Stimulated activated CD8-positive, alpha-beta memory T cell treated with anti-CD3 and anti-CD28 coated beads, Interleukin-4, amount 100 ng/mL, for 4 hours (primary cell): ENCODE measurements at places on chromosomes 2 and 18.

DNA sequence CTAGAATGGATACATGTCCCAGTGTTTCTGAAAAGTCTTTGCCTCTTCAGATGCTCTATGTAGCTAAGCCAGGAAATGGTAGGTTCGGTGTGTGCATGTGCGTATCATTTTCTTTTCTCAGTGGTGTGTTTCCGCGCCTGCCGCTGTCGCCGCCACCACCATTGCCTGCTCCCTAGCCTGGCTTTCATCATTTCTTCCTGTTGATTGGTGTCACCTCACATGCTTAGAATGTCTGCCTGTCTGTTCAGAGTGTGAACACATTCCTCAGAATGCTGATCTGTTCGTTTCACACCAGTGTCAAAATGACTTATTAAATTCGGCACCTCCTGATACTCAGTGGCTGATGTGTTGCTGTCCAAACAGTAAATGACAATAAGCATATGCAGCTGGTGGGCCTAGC, 255.2 kb upstream of the SPRED2 start:
- DNase-seq, result no peak

- no peak for DNase-seq
These were observed 141.9 kb downstream of the SLC4A3 start for GRCh38 chr2:219769090-219769910.

DNA sequence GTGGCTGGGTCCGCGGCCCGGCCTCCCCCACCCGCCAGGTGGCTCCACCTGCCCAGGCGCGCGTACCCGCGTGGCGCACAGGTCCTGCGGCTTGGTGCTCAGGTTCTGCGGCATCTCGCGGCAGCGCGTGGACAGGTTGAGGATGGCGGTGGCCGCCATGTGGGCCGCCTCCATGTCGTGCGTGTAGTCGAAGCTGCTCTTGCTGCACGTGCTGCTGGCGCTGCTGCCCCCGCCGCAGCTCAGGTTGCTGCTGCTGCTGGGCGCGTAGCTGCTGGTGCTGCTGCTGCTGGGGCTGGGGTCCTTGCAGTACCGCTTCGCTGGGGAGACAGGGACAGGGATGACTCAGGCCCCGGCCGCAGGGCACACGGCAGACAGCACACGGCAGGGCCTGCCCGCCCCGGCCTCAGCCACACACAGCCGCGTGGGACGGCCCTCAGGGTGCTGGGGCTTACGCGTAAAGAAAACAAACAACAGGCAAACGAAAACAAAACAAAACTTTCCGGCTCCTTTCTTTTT, 147.7 kb upstream of the PXDN start:
- DNase-seq, result no peak

- no peak for DNase-seq
These were observed 75.2 kb upstream of the CD302 start for GRCh38 chr2:159873258-159873657.

GRCh38 chr2:155250800-155251199, 552.3 kb downstream of the KCNJ3 start:
- no peak for DNase-seq

GRCh38 chr2:102619414-102620319, at the start of gene SLC9A2:
SLC9A2 (plus strand) TSS chr2:102619553; CDS start chr2:102619849, 296 bp downstream.
- DNase-seq, result no peak

GRCh38 chr2:109516445-109517117, 97.2 kb downstream of the SEPTIN10 start:
- DNase-seq, result no peak

- no peak for DNase-seq
These were observed 474.2 kb downstream of the PIK3C3 start for GRCh38 chr18:42429196-42429595.

GRCh38 chr2:108139521-108139920, 100.2 kb upstream of the SULT1C3 start:
- DNase-seq, result no peak

- DNase-seq, result no peak
These were observed 25.3 kb downstream of the INPP4A start for GRCh38 chr2:98469862-98470544.

DNA sequence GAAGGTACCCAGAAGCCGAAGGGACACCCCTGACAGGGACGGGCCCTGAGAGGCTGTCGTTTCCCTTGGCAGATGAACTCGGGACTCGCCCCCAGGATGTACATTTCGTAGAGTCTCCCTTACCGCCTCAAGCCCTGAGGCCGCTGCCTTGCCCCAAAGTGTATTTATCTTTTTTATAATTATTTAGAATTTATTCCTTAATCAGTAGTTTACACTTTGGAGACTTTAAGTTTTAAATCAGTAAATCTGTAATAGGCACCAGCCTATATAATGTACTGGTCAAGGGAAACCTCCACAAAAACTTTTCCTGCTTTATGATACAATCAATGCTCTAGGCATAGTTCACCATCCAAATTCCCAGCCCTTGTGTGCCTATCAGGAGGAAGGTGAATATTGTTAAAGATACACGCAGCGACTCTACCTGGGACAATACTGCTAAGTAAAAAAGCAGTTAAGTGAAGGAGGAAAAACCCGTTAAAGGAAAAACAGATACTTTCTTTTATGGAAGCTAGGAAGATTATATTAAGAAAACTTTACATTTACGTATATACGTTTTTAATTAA, 848 bp downstream of the VRK2 start:
- DNase-seq, result no peak

GRCh38 chr2:23199115-23199918, 185.7 kb upstream of the KLHL29 start:
- no peak for DNase-seq

GRCh38 chr2:60529136-60529784, 24.2 kb downstream of the BCL11A start:
- no peak for DNase-seq

DNA sequence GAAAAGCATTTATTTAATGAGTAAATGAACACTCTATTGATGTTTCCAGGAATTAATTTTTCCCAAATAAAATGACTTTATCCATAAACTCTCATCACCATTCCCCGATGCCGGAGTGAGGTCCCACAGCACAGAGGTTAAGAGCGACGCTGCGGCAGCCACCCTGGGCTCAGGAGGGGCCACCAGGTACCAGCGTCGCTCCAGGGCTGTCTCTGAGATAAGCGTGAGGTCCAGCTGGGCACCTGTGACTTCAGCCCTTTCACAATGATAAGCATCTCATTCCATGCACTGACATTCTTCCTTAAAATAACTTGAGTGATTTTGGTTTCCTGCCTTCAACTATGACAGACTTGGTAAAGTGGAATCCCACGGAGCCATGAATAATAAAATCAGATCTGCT, 182.1 kb downstream of the TWIST2 start:
- DNase-seq, result no peak

DNA sequence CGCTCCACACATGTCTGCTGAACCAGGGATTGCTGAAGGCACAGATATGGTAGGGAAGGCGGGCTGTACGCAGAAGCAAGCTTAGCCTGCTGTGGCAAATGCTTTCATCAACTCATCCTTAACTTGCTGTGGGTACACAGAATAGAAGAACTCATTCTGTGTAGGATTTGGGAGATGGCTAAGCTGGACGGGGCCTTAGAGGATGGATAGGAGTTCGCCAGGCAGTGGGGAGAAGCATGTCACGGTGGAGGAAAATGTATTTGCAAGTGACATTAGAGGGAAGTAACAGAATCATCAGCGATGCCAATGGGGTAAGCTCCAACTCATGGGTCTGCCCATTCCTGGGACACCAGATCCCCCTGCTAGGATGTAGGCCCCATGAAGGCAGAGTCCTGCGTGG, 96.7 kb upstream of the SMIM21 start:
- DNase-seq, result no peak

- no peak for DNase-seq
These were observed 200.3 kb downstream of the FBXO15 start for GRCh38 chr18:73947180-73947921.

DNA sequence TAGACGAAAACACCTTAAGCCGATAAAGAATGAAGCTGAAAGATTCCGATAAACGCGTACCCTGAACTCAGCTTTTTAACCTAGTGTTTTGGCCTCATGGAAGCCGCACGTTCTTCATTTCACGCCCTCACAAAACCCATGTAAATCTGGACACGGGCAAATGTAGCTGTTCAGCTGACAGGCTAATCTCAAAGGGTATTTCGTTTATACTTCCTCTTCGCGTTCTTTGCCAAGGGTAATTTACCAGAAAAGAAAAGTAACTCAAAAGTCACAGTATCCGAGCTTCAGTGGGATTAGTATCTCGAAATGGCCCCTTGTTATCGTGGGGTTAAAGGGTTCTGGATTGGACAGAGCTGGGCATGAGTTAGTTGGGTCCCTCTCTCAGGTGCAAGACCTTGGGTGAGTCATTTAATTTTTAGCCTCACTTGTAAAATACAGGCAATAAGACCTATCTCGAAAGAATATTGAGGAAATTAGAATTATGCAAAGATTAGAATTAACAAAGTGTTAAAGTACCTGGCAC, 22.0 kb upstream of the STPG4 start:
- no peak for DNase-seq

GRCh38 chr2:96336104-96336775, 674 bp downstream of the NCAPH start:
- no peak for DNase-seq

GRCh38 chr2:28342081-28342967, 50.3 kb upstream of the FOSL2 start:
- DNase-seq, result no peak
